ENCODE measurements at places on chromosomes 1 and 21.
A peak's percentile ranks its signal among the peaks of the same experiment; 100 is the strongest.

DNA sequence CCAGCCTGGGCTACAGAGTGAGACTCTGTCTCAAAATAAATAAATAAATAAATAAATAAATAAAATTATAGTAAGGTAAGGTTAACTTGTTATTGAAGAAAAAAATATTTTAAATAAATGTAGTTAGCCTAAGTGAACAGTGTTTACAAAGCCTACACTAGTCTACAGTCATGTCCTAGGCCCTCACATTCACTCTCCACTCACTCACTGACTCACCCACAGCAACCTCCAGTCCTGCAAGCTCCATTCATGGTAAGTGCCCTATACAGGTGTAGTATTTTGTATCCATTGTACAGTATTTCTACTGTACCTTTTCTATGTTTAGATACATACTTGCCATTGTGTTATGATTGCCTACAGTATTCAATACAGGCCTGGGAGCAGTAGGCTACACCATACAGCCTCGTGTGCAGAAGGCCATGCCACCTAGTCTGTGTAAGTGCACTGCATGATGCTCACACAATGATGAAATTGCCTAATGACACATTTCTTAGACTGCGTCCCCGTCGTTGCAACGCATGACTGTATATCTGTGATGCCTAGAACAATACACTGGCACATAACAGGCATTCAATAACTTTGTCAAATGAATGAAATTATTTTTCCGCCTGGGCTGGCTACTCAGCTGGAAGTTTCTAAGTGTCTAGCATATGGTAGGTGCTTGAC is 14.8 kb downstream of the KCNN3 start:
- no peak for DNase-seq

DNA sequence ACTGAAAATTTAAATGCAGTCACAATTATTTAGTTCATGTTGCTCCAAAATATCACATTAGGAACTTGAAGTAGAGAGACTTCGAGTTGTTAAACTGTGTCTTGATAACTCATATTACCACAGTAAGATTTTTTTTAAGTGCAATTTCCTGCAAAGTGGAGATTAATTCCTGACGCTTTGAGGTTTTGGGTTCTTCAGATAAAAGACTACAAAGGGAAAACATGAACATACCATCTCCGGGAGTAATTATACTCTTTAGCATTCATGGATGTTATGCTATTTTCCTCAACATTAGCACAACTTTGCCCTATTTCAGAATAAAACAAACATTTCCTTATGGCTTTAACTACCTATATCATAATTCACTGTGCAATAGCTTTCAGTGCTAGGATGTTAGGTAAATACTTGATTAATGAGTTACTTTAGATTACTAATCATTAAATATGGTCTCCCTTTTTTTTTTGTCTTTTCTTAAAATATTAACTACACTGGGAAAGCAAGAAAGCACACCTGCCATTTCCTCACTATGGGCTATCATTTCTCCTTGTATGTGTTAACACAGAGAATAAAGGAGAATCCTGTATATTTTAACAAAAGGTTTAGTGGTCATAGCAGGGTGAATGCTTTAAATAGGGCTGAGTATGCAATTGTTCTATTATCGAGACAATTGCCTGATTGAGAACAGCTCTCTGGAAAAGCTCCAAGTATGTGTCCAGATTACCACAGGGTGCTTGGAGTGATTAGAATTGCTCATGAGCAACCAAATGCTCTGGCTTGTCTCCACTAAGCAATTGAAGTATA is 252.5 kb upstream of the C1orf105 start:
- DNase-seq, result peak; percentile 34

- no peak for DNase-seq
These were observed 321.2 kb downstream of the CHRM3 start for GRCh38 chr1:239707615-239708014.

- DNase-seq, result no peak
These were observed 58.5 kb downstream of the PHACTR4 start for GRCh38 chr1:28428012-28428411.

- DNase-seq, result no peak
These were observed 3.4 kb downstream of the MEF2D start for GRCh38 chr1:156497078-156497742.

DNA sequence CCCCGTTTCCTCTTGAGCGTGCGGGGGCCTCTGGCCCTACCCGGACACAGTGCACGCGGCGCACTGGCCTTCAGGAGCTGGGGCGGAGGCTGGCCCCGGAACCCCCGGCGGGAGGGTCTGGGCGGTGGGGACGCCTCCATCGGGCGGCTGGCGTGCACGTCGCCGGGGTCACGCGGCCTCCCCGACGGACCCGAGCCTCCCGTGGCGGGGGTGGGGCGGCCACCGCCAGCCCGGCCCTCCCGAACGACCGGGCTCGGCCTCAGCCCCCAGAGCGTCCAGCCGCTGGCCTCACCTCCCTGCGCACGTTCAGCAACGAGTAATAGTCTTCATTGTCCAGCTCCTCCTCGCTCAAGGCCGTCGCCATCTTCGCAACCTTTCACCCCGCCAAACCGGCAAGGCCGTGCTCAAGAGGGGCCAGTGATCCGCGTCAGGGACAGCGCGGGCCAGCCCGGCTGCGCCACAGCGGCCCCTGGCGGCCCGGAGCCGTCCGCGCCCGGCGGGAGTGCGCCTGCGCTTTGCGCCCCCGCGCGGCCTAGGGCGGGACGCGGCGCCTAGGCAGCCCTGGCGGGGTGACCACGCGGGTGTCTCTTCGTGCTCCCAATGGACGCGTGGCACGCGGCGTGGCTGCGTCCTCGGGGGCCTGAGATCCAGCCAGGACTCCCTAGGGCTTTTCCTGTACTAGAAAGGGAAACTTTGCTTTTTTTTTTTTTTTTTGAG is at the start of gene DNAJC11:
DNAJC11 (minus strand) TSS at position 380 of the 717 bp plus-strand sequence; CDS start at position 364, 16 bp downstream.
- peak; percentile 48 for DNase-seq

DNA sequence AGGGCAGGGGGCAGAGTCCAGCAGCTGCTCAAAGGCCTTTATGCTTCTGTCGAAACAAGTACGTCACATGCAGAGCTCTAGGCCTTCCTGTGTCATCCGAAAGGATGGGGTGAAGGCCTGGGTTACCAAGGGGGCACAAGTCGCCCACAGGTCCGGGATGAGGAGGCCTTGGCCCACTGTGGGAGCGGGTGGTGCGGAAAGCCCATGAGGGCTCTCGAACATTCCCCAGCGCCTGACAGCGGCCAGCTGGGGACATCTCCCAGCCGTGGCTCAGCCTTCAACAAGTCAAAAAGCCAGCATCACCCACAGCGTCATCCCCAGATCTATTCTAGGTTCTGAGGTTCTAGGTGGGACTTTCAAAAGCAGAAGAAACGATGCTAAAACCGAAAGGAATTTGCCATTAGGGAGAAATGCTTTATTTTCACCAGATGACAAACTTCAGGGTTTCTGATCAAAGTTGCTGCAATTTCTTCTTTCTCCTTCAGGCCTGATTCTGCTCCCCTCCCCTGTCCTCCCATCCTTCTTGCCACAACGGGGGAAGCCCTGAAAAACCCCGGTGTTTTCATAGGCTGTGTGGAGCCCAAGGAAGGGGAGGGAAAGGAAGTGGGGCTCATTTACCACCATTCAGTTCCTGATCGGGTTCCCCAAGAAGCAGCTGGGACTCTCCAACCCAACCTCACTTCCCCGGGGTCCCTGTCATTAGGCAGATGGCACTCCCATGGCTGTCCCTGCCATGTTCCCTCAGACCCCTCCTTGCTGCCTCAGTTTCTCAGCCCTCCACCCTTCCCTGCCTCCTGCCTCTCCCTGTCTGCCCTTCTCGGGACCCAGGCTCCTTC is 17.6 kb downstream of the GPR137B start:
- DNase-seq, result no peak

- peak; percentile 39 for DNase-seq
These were observed 1.1 kb downstream of the BCAR3 start for GRCh38 chr1:93680420-93681100.

- no peak for DNase-seq
These were observed 15.5 kb upstream of the SNX27 start for GRCh38 chr1:151596166-151596953.

All from NCI-H774 (cell line).